ENCODE measurements at places on chromosomes 7 and 10.

DNA sequence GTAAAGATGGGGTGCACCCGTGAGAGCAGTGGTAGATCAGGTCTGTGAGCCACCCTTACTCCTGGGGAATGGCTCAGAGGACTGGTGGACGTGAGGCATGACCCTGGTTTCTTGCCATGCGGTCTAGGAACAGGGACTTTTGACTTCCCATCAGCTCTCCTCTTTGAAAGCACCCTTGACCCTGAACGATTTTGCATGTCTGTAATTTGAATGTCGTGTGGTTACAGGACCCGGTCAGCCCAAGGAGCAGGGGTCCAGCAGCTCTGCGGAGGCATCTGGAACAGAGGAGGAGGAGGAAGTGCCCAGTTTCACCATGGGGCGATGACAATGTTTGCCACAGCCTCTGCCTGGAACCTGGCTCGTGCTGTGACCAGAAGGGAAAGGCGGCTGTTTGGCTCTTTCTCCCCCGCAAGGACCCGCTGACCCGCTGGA lies 8.6 kb upstream of the ORAI2 start:
- DNase-seq, result peak; percentile 76

- DNase-seq, result no peak
These were observed 52.7 kb upstream of the APBB1IP start for GRCh38 chr10:26385443-26385842.

GRCh38 chr10:91683975-91684374 lies 51.1 kb upstream of the PPP1R3C start:
- no peak for DNase-seq

DNA sequence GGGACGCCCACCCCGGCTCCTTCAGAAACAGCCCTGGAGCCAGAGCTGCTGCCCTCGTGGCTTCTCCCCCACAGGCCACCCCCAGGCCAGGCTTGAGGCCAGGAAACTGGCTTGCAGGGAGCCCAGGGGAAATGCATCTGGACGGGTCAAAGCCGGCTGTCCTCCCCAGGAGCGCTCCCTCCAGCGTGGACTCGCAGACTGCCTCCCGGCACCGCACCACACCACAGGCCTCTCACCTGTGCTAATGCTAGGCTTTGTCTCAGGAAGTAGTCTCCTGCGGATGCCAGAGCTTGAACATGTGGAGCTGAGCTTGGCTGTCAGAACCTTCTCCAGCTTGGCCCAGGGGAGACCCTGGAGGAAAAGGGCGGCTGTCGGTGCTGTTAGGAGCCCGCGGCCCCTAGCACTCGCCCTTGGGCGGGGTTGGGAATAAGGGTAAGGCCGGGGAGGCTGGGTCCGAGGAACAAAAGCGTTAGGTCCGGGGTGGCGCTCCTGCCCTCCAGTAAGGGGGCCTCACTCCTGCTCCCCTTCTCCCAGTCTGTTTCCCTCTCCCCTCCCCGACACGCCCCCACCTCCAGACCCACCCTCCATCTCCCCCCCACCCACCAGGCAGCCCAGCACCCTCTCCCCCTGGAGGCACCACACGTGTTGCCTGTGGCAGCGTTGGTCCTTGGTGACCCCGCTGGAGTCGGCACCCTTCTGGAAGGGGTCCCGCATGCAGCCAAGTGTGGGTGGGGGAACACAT lies 21.6 kb upstream of the DRGX start:
- no peak for DNase-seq

GRCh38 chr10:56349611-56350010 lies 11.4 kb downstream of the ZWINT start:
- no peak for DNase-seq

GRCh38 chr10:69709366-69709941 lies 79.4 kb downstream of the FAM241B start:
- no peak for DNase-seq

DNA sequence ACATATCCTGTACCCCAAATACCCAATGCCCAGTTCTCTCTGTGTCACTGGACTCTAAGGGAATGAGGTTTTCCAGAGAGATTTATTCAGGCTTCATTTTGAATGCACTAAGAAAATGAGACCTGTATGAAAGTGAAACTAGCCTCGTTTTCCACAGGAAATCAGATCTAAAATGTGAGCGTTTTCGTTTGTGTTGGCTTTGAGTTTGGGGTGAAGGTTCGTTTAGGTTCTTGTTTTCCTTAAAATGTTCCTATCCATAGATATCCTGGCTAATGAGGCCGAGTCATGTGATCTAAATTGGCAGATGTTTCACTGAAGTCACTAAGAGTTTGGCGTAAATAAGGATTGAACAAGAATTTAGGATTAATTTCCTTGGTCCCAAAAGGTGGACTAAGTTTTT lies 90.9 kb upstream of the BMPER start:
- no peak for DNase-seq

DNA sequence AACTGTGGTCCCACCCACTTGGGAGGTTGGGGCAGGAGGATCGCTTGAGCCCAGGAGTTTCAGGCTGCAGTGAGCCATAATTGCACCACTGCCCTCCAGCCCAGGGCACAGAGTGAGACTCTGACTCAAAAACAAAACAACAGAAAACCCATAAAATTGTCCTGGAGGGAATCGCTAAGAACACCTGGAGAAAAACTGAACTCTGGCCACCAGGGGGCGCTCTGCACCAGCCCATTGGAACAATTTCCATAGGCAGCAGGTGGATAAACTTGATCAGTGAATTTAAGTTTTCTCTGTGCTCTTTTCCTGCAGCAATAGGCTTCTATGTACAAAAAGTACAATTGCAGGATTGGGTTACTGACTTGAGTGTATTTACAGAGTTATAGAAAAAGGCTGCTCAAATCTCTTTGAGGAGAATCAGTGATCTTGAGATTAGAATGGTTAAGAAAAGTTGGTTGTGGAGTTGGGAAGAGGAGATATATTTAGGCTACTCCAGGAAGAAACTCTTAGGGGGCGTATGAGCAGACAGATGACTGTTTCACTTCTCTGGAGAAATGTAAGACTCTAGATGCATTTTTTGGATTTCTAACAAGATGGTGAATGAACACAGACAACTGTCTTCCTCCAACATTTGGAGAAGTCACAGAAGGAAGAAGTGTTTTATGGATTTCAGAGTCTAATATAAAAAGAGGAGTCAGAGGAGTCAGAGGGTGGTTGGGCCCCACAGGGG lies 274.9 kb upstream of the GALNT17 start:
- DNase-seq, result peak; percentile 78

GRCh38 chr7:56157238-56157790 lies 41.1 kb upstream of the NUPR2 start:
- no peak for DNase-seq

GRCh38 chr7:138303230-138304070 lies 156.6 kb upstream of the TRIM24 start:
- DNase-seq, result no peak

DNA sequence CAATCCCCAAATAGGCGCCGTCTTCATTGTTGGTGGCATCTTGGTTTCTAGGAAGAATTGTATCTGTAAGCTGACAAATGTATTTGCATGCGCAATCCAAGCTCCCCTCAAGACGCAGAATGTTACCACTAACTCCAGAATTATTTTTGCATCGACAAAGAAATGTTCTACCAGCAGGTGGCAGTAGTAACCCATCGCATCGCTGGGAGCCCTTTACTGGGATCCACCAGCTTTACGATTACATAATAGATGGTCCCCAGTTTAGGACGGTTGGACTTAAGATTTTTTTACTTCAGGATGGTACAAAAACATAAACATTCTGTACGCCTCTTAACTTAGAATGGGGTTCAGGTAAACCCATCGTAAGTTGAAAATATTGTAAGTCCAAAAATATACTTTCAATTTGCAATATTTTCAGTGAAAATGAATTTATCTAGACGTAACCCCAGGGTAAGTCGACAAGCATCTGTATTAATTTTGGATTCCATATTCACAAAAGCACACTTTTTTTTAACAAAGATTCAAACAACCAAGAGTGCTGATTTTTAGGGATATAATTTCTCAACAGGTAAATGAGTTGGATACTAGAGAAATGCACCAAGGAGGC lies 114.0 kb upstream of the COBL start:
- DNase-seq, result peak; percentile 77

DNA sequence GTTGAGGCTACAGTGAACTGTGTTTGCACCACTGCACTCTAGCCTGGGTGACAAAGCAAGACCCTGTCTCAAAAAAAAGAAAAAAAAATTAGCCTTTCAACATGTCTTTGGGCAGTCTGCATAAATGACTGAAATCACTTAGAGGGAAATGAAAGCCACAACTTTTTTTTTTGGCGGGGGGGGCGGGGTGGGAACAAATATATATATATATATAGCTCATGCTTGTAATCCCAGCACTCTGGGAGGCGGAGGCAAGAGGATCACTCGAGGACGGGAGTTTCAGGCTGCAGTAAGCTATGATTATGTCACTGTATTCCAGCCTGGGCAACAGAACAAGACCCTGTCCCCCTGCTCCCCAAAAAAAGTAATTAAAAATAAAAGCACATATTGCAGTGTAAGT lies 23.4 kb upstream of the MICU1 start:
- DNase-seq, result no peak

GRCh38 chr7:42763137-42763551 lies 148.7 kb downstream of the C7orf25 start:
- no peak for DNase-seq

DNA sequence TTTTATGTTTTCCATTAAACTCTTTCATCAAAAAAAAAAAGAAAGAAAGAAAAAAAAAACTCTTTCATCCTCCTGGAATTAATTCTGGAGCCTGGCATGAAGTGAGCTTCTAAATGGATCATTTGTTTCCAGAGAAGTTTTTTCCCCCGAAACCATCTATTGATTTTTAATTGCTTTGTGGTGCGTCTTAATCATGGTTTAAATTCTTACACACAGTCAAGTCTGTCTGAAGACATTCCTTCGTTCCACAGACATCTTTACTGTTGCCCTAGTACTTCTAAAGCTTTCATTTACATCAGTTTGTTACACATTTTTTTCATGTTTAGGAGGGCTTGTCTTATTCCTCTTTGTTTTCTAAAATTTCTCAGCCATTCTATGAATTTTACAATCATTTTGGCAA lies 493.4 kb upstream of the FOXK1 start:
- no peak for DNase-seq

DNA sequence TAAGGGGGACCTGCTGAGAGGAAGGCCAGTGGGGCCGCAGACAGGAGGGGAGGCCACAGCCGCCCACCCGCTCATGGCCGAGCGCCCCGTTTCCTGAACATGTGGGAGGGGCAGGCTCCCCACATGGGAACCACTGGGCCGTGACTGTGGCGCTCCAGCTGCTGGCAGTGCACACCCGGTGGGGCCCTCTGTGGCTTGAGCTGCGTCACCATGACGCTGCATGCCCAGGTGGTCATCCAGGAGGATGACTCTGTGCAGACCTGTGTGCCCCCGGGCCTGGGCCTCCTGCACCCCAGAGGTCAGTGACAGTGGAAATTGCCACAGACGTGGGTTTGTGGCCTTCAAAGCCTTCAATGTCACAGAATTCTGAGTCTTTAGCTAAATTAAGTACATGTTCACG lies 85.1 kb downstream of the MGMT start:
- no peak for DNase-seq

DNA sequence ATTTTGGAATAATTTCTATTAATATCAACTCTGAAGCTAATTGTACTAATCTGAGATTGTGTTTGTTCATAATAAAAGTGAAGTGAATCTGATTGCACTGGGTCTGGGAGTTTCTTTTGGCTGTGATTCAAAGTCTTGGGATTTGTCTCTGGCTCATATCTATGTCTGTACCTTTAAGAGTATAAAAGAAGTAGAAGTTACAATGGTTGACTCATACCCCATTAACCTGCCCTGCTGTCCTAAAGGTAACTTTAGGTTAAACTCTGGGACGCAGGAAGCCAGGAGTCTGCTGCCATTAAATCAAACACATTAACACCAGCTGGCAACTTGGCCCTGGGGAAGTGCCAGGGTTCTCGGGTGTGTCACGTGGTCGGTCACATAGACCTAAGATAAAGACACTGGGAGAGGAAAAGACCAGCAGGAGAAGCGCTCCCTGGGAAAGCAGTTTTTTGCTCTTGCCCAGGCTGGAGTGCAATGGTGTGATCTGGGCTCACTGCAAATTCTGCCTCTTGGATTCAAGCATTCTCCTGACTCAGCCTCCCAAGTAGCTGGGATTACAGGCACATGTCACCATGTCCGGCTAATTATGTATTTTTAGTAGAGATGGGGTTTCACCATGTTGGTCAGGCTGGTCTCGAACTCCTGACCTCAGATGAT lies 17.8 kb downstream of the SCD start:
- DNase-seq, result peak; percentile 83

DNA sequence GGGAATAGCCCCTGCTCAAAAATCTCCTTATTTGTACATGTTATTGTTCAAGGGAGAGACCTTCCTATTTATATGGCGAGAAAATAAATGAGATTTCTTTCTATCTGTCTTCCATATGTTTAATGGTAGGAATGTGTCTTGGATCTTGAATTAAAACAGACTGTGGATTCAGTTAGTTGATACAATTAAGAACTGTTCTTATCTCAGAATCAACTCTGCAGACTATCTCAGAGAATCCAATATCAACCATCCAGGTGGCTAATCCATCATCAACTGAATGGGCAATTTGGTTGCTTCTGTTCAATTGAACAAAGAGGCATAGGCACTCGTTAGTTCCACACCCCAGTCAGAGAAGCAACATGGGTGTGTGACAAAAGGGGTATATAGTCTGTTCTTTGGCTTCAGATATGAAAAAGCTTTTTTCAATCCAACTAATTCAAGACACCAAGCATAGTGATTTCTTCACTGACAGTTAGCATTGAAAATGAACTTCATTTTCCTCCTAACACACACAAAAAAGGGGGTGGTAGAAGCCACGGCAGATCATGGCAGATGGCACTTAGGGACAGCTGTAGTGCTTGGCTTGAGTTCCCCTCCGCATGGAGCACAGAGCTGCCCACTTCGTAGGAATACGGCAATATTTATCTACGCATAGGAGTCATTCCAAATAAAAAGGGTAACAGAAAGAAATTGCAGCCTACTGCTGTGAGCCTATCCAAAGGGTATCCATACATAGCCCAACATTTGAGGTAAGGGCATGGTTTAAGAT lies 135.9 kb downstream of the KIAA1217 start:
- DNase-seq, result no peak

DNA sequence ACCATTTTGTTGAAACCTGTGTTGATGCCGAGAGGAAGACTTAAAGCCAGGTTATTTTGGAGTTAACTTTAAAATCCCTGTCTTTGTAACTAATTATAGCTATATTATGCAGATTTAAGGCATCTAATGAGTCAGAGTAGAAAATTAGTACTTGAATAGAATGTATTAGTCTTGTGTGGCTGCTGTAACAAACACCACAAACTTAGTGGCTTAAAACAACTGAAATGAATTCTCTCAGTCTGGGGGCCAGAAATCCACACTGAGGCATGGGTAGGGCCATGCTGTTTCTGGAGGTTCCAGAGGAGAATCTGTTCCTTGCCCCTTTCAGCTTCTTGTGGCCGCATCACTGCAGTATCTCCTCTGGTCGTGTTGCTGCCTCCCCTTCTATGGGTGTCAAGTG lies 8.5 kb upstream of the KLF6 start:
- no peak for DNase-seq

DNA sequence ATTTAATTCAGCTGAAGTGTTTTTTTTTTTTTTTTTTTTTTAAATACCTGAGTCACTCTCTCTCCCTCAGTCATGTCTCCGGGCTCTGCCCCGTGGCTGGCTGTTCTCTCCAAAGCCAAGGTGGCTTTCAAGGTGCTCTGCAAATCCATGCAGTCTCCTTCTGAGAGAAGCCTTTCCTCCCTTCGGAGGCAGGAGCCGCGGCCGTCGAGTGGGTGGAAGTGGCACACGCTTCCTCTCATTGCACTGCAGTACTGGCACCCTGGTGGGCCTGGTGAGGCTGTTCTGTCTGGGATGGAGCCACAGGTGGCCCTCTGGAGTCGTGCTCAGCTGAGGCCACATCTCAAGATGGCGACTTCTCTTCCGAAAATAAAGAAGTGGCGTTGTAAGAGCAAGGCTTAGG lies 221.8 kb downstream of the GLRX3 start:
- no peak for DNase-seq

- peak; percentile 15 for DNase-seq
These were observed 9.8 kb upstream of the CDHR1 start for GRCh38 chr10:84184517-84184916.

All from RPMI8226 (cell line).